G401 (cell line): ENCODE measurements at places on chromosomes 7 and 10. TPM values are rescaled to one million over a fixed set of nuclear protein-coding genes. Genes with fewer than 3 reads are reported as not detected.

GRCh38 chr7:77912293-77912692, 113.7 kb downstream of the PHTF2 start:
- DNase-seq = no peak

The ADRA2A gene
- not detected in 2 replicates for total RNA-seq

DNA sequence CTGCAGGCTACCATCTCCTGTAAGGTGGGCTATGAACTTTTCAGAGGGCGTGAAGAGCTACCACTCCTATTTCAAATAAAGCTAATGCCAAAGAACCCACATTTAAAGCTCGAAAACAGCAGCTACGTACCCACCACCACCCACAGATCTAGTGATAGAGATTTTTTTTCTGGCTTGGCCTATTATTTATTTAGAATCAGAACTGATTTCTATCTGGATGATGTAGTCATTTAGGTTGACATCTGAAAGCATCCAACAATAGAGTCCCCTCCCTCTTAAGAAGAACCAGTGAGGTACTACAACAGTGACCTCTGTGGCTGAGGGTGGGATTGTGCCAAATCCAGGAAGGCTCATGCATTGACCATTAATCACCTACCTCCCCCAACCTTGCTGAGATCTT, 113.8 kb upstream of the ADO start:
- DNase-seq = no peak

The KAZALD1 gene
- 105 and 145 TPM in 2 replicates for total RNA-seq

- DNase-seq = no peak
Observed at GRCh38 chr7:99397297-99397983, 11.0 kb downstream of the PDAP1 start.

DNA sequence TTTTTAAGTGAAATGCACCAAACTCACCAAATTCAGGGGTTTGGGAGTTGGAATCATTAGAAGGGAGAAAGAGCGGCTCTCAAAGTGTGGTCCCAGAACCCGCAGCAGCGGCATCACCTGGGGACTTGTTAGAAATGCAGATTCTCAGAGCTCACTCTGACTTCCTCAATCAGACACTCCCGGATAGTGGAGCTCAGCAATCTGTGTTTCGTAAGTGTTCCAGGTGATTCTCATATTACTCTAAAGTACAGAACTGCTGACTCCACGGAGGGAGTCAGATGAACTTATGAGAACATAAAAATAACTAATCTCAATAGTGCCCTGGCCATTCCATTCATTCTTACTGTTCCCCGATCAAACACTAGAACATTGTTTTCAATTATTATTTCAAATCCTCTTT, 358.7 kb upstream of the MYO3A start:
- no peak for DNase-seq

GRCh38 chr10:117759266-117759665, 216.7 kb downstream of the EMX2 start:
- no peak for DNase-seq

- DNase-seq = no peak
Observed at GRCh38 chr10:132395704-132396493, 1.1 kb upstream of the PWWP2B start.

DNA sequence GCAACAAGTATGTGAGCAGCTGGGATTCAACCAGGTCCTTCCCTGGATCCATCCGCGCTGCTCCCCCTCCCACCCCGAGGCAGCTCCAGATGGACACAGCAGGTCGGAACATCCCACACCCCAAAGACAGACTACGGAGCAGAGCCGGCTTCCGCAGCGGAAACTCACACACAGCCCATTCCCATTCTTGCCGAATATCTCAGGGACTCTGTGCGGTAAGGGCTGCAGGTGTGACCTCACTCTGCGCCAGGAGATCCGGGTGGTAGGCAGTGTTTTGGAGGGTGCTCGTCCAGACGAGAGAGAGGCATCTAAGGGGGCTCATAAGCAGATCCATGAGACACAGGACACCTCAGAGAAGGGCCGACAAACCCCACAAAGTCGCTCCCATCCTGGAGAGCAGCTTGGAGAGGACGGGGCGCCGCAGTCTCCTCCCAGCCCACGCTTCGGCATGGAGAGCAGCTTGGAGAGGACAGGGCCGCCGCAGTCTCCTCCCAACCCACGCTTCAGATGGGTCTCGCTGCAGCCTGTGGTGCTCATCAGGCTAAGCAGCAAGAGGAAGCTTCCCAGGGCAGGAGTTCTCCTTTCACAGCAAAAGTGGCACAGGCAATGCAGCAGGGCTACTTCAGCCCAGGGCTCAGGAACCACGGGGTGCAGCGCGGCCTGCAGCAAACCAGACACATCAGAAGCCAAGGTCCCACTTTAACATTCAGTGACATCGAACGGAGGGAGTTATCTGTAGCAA, 179.9 kb downstream of the DIP2C start:
- peak; percentile 61 for DNase-seq

GRCh38 chr7:123282181-123282580, 82.4 kb upstream of the SLC13A1 start:
- DNase-seq = no peak

GRCh38 chr10:29780096-29780495, 145.3 kb upstream of the SVIL start:
- DNase-seq = no peak

DNA sequence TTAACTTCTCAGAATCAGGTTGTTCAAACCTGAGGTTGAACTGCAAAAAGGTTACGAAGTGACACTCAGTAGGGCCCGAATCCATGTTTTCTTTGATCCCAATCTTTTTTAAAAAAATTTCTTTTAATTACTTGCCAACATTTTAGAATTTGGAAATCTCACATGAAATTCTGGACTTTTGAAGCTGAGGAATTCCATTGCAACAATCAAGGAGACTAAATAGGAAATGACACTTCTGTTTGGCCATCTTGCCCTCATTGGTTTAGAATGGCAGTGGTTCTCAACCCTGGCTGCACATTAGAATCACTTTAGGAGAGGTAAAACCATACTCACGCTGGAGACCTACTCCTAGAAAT, 471 bp upstream of the TOMM7 start:
- DNase-seq = no peak

GRCh38 chr10:126384269-126384873, 3.9 kb downstream of the ADAM12 start:
- DNase-seq = no peak

DNA sequence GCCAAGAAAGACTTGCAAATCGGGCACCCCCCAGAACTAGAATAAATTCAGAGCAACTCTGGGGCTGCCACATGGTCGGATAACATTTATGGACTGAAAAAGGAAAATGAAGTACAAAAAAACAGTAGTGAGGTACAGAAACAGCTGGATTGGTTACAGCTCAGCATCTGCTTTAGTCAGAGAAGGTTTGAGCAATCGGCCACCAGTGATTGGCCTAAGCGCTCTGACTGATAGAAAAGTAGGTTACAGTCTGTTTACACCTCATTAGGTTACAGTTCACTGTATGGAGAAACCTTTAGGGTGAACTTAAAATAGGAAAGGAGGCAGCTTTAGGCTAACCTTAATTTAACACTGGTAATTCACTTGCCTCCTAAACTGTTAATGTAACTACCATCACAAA, 102.0 kb upstream of the DKK1 start:
- no peak for DNase-seq

DNA sequence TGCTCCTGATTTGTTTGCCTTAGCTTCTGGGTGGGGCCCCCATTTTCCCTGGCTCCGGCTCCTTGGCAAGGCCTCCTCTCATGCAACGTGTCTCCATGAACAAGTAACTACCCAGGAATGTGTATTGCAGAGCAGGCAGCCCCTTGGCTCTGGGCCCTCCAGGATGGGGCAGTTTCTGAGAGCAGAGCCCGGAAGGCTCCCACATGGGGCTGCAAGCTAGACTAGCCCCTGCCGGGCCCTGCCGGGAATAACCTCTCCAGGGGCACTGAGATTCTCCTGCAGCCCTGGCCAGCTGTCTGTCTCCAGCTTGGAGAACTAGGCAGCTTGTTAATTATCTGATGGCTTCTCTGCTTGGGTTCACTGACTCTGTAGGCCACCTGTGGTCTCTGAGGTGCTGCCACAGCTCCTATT, 184.0 kb upstream of the INHBA start:
- no peak for DNase-seq
